ENCODE measurements at places on chromosomes 1 and 21. TPM values are rescaled to one million over a fixed set of nuclear protein-coding genes. Genes with fewer than 3 reads are reported as not detected.

The OR2L3 gene
- not detected for total RNA-seq

The CNIH3 gene
- 2.5 TPM for total RNA-seq

The C4BPA gene
- total RNA-seq = not detected

The IL22RA1 gene
- 0.05 TPM for total RNA-seq

The RCAN1 gene
- 113 TPM for total RNA-seq

The RAB42 gene
- total RNA-seq = 49.0 TPM

The RGS1 gene
- total RNA-seq = not detected

The MYBPH gene
- total RNA-seq = not detected

The GPR3 gene
- not detected for total RNA-seq

The CFAP141 gene
- not detected for total RNA-seq

The TNFSF4 gene
- 0.75 TPM for total RNA-seq

The KRTAP10-9 gene
- total RNA-seq = not detected

The LAMC2 gene
- 1,305 TPM for total RNA-seq

The FALEC gene
- total RNA-seq = not detected

The TMEM79 gene
- 0.52 TPM for total RNA-seq

The CHIA gene
- total RNA-seq = not detected

The LAMB3 gene
- 433 TPM for total RNA-seq

The FCGR2B gene
- not detected for total RNA-seq

The F3 gene
- total RNA-seq = 118 TPM

The USH2A gene
- total RNA-seq = 0.05 TPM

The SH3GLB1 gene
- 59.1 TPM for total RNA-seq

The RIMS3 gene
- 12.5 TPM for total RNA-seq

The OR10Z1 gene
- total RNA-seq = not detected

The TMEM240 gene
- 0.35 TPM for total RNA-seq

Data from renal cortical epithelial cell (primary cell).